GM23248 (cell line): ENCODE measurements at places on chromosomes 7 and 10. TPM values are rescaled to one million over a fixed set of nuclear protein-coding genes. Genes with fewer than 3 reads are reported as not detected.

The VWDE gene
- total RNA-seq, result not detected in 2 replicates

The STEAP2 gene
- 28.3 and 30.6 TPM in 2 replicates for total RNA-seq

The AOC1 gene
- not detected in 2 replicates for total RNA-seq

The TMEM236 gene
- total RNA-seq, result 0.11 and 0.13 TPM in 2 replicates

The GPRIN2 gene
- total RNA-seq, result not detected in 2 replicates

The SCRN1 gene
- 80.0 and 82.2 TPM in 2 replicates for total RNA-seq

The HTRA1 gene
- total RNA-seq, result 395 and 405 TPM in 2 replicates

The PLXDC2 gene
- 2.3 and 3.5 TPM in 2 replicates for total RNA-seq

The ITGB8 gene
- 9.9 and 11.9 TPM in 2 replicates for total RNA-seq
